NK-92 treated with Interleukin-12 subunit alpha and Interleukin-12 subunit beta, amount 100 ng/mL, for 24 hours (cell line): ENCODE measurements at places on chromosomes 7 and 10.

DNA sequence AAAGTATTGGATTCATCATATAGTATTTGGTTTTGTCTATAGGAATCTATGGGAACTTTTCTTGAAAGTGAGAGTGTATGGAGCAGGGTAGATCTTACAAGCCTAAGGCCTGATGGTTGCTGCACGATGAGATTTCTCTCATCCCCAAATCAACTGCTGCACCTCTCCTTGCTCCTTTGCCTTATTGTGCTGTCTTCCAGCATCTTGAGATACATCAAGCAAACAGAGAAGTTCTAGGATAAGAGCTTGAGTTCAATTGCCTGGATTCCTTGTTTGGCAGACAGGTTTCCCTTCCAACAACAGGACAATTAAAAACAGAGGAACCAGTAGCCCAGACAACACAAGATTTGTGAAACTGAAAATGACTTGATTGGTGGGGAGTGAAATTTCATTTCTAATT is 56.6 kb downstream of the CPED1 start:
- DNase-seq = no peak

DNA sequence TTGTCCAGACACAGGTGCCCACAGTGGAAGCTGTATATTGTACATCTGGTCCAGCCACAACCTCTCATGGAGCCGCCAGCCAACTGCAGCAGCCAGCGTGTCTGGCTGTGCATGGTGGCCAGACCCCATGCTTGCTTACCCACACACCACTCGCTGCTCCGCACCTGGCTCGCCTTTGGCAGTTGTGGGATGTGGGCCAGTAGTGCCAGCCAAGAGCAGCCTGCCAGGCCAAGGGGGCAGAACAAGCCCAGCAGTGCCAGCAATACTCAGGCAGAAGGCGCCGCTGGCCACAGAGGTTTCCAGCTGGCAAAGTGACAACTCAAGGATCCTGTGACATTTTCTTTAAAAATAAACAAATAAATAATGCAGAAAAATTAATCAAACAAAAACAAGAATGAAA is 11.7 kb upstream of the TMEM243 start:
- no peak for DNase-seq

GRCh38 chr10:131561897-131562296 is 250.4 kb upstream of the TCERG1L start:
- DNase-seq = no peak

DNA sequence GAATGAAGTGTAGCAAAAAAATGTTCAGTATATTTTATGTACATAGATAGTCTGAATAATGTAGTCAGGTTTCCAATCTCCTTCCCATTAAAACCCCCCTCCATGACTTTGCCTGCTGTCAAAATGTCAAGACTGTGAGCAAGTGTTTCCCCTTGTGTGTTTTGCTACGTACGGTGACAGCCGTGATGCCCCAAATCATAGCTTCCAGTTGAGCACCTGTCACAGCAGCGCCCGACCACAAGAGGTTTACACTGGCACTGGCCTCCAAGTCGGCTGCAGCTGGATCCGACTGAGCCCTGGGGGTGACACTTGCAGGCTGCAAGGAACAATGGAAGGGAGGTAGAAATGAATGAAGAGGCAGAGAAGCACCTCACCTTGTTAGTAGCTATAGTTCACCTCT is 62.3 kb downstream of the LAMB4 start:
- DNase-seq = no peak

GRCh38 chr7:89145801-89146200 is 350.3 kb upstream of the TEX47 start:
- no peak for DNase-seq

DNA sequence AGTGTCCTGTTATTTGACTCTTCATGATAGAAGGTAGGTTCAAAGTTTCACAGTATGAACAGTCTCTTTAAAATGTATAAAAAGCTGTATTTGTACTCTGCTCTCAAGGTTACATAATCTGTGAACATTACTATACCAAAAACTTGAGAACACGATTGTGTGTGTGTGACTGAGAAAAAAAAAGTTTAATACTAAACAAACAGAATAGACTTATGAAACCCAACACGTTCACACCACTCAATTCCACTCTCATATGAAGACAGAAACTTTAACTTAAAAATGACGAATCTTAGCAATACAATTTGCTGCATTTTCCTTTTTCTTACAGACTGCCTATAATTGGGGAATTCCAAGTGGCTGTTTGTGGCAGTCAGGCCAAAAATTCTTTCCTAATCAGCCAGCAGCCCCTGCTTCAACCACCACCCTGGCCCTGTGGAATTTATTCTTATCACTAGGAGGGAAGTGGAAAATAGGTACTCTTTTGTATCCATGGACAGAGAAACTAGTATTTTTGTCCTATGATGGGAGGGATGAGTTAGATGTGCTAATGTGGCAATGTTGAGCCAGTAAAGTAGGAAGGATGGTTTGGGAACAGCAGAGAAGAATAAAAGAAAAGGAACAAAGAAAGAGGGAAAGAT is 42.8 kb downstream of the MINDY3 start:
- no peak for DNase-seq

DNA sequence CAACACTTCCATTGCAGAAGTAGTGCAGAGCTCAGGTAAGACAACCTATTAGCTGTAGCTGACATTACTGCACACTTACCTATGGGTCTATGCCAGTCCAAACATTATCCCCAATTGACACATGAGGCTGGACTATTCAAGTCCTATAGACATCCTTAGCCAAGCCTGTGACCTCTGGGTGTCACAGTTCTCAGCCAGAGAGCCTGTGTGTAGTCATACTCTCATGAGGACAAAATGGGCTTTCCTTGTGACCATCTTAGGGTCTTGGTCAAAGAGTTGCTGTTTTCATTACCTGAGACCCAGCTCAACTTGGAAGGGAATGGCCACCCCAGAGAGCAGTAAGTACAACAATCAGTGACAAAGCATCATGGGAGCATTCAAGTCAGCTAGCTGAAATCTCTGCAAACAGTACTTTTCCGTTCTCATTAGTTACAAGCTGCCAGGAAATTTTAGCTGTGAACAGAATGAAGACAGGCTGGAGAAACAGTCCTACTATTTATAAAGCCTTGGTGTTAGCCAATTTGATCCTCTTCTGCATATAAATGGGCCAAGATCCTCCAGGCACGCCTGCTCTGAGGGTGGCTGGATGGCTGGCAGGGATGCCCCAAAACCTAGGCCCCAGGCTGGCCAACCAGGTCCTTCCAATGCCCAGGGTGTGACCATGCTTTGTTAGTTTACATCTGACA is 44.3 kb downstream of the NUDCD3 start:
- no peak for DNase-seq

GRCh38 chr10:15563246-15563645 is 156.5 kb downstream of the ITGA8 start:
- no peak for DNase-seq

GRCh38 chr10:49527061-49527460 is 11.9 kb downstream of the ERCC6 start:
- DNase-seq = no peak

DNA sequence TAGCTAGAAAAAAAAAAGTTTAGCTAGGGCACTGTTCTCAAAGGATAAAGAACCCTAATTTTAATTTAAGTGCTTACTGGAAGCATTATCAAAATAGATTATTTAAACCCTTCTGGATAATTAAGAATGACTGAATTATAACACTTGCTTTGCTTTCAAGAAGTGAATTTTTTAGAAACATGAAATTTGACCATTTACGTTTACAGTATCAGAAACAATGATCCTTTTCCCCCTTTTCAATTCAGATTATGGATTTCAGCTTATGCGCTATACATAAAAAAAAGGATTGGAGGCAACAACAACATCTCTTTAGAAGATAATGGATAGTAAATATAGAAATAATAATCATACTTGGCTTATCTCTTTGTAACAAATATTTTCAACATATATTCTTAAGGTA is 39.2 kb downstream of the CREM start:
- DNase-seq = no peak

- no peak for DNase-seq
Observed at GRCh38 chr7:68015978-68016532, 1019.4 kb downstream of the TYW1 start.

DNA sequence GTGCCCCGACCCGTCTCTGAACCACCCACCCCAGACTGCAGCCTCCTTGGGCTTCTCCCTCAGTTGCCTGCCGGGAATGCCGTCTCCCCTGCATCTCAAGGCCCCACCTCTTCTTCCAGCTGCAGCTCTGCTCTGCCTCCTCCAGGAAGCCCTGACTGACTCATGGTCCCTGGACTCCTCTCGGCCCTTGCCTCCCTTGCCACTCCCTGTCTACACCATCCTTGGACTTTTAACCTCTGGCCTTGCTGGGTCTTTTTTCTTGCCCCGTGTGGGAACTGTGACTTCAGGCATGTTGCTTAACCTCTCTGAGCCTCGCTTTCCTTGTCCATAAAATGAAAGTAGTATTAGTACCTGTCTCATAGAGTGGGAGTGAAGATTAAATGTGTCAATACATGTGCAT is 56.3 kb downstream of the C10orf105 start:
- DNase-seq = no peak

- no peak for DNase-seq
Observed at GRCh38 chr7:125033506-125033905, 103.9 kb upstream of the POT1 start.

DNA sequence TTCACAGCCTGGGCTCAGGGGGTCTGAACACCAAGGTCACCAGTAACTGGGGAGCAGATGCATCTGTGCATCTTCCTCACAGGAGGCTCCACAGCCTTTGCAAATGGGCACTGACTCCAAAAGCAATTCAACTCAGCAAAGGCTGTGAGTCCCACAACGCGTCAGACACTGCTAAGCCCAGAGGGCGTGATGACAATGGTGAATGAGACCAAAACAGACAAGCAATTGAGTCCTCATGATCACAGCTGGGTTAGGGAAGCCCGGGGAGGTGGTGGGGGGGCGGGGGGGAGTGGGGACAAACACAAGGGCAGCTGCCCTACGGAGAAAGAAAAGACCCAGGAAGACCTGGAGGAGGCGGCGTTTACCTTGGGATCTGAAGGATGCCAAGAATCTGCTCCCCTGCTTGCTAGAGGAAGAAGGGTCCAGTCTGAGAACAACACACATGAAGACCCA is 61.6 kb upstream of the RNF32 start:
- DNase-seq = no peak

DNA sequence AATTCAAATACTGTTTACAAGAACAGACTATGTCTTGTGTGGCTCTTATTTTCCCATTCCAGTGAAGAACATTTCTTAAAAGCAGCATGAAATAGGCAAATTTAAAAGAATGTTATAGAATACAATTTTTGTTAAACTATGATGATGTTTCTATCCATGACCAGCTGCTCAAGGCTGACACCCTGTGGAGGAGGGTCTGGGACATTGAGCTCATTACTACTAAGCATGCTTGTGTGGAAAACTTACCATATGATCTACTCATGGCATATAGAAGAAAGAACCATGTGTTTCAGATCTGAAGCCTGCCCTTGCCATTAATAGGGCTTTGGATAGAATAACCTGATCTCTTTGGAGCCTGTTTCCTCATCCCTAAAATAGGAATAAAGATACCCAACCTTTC is 125.0 kb downstream of the FOXP2 start:
- DNase-seq = no peak

DNA sequence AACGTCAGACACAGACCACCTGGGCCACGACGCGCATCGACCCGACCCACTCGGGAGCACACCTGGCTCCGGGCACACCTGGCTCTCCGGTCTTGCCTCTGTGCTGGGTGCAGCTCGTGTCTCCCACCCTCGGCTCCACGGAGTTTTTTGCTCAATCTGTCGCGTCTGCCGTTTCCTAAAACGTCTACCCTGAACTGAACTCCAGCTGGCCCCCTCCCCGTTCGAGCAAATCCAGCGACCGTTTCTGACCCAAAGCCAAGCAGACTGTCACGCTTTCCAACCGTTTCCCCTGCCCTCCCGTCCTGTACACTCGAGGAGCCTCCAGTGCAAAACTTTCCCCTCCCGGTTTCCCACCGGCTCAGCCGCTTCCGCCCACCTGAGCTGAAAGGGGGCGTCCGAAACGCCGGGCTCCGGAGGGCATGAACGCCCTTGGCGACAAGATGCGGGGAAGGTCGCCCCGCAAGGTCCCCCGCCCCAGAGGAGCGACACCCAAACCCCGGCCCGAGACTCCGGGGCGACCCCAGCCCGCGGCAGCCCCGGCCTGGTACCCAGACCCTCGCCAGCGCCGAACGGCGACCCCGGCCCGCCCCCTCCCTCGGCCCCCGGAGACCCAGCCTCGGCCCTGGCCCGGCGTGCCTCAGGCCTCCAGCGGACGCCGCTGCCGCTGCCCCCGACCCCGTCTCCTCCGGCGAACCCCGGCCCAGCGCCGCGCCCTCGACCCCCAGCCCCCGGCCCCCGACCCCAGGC is 557 bp downstream of the CYTH3 start:
- DNase-seq = no peak

GRCh38 chr10:95382174-95382573 is 91.4 kb upstream of the PDLIM1 start:
- no peak for DNase-seq

DNA sequence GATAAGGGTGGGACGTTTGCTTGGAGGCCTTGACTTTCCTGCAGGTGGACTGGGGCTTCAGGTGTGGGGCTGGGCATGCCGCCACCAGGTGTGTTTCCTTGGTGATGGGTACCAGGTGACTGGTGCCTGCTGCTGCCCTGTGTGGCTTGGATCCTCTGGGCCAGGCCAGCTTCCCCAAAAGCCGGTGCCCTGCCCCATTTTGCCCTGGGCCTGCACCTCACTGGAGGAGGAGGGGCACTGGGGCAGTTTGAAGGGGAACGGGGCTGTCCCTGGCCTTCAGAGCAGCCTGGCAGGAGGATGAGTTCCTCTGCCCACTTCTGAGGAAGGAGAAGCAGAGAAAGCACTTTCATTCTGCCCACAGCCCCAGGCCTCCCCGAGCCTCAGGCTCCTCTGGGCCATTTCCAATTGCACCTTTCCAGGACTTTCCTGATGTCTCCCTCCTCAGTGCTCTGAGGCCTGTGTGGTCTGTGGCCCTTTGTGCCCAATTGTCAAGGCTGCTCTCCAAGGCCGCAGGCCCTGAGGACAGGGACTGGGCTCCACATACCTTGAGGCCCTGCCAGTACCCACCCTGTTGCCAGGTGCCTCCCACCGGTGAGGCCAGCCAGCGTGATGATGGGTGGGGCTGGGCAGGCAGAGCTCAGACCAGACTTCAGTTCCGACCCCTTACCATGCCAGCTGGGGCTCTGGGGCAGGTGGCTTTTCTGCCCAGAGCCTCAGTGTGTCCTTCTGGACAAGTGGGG is 25.3 kb upstream of the SMARCD3 start:
- no peak for DNase-seq

GRCh38 chr10:28628184-28628893 is 49.0 kb upstream of the BAMBI start:
- DNase-seq = peak; percentile 6

DNA sequence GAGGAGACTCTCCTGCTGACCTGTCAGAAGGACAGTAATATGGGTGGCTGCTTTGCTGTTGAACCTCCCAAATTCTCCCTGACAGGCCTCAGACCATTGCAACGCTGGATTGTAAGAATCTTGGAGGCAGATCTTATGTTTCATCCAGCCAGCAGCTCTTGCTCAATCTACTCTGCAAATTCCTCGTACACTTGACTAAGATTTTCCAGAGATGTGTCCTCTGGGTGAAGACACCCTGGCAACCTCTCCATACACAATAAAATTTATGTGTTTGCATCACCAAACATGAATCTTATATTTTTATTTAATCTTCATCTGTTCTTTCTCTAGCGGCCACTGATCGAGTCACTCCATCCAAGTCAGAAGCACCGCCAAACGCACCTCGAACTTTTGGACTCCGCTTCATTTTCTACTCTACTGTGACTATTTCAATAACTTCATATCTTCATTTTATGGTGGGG is 623.1 kb downstream of the ACTR3B start:
- no peak for DNase-seq
